ENCODE measurements at places on chromosomes 3 and 15. TPM values are rescaled to one million over a fixed set of nuclear protein-coding genes. Genes with fewer than 3 reads are reported as not detected.

- ATAC-seq, result peak; percentile 52
These were observed 2.8 kb upstream of the CCDC9B start for GRCh38 chr15:40343512-40343911.

DNA sequence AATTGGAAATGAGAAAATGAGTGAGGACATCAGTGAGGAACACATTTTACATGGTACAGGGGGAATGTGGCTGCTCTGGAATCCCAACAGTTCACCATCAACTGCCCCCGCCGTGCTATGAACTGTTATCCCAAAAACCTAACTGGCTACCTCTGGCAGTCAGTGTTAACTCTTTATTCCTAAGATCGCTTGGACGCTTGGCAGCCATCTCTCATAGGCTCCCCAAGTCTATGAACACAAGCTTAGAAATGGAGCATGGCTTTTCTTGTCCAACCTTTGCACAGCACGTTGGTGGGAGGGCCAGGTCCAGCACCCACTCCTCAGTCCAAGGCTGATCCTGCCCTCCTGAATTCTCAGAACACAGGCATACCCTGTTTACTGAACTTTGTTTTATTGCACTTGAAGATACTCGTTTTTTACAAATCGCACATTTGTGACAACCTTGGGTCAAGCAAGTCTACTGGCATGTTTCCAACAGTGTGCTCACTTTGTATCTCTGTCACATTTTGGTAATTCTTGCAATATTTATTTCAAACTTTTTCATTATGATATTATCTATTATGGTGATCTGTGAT, 53.6 kb downstream of the SENP2 start:
- no peak for ATAC-seq

Gene GHSR
- not detected for total RNA-seq

GRCh38 chr3:120601554-120601953, 5.4 kb downstream of the NDUFB4 start:
- ATAC-seq, result no peak

- ATAC-seq, result no peak
These were observed 38.0 kb downstream of the MEF2A start for GRCh38 chr15:99603828-99604227.

Gene GPX1
- 130 TPM for total RNA-seq

DNA sequence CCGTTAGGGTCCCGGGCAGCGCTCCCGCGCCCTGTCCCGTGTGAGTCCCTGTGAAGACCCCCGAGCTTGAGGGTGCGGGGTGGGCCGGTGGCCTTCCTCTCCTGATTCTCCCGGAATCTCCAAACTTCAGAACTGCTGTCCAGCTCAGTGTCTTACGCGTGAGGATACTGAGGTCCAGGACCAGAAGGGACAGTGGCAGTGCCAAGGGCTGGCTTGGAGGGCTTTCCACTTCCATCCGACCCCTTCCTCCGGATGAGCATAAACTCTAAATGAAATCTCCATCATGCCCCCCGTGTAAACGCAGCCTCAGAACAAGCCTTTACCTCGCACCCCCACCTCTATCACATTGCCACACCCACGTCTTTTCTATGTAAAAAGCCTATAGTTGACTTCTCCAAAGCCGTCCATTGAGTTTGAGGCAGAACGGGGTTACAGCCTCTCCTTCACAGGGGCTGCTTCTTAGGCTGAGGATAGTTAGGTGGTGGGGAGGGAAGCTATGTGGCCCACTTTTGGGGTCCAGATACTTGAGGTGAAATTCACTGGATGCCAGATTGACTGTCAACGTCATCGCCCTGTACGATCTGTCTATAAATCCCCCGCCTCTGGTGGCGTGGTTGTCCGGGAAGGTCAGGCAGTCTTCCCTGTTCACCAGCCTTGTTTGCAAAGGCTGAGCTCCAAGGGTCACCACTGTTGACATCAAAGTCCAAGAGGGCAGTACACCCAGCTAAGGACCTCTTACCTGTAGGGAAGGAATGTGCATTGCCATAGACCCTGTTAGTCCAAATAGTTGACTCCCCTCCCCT, 1.1 kb downstream of the EDEM1 start:
- ATAC-seq, result no peak

DNA sequence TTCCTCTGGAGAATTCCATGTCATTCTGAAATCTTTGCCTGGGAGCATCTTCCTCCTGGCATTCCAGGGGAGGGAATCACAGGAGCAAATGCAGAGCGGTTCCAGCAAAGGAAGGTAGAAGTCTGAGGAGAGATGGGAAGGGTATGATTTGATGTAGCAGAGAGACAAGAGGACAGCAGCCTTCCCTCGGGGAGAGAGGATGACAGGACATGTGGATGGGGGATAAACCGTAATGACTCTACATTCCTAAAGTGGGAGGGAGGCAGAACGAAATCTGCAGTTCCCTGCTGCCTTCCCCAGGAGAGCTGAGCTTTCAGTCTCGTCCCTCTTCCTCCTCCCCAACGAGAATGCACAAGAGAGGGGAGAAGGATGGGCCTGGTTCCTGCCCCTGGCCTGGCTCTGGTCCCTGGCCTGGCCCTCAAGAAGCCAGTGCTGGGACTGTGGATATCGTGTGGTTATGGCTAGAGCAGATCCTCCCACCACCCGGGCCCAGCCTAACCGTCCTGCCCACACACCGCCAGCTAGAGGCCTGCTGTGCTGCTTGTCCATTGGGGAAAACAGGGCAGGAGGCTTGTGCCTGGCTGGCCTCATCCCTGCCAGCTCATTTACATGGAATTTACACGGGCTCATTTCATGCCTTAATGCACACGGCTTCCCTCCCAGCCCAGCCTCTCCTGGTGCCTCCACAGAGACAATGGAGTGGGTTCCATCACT, 26.6 kb downstream of the SEMA7A start:
- ATAC-seq, result peak; percentile 98

Gene MESP2
- 0.18 TPM for total RNA-seq

DNA sequence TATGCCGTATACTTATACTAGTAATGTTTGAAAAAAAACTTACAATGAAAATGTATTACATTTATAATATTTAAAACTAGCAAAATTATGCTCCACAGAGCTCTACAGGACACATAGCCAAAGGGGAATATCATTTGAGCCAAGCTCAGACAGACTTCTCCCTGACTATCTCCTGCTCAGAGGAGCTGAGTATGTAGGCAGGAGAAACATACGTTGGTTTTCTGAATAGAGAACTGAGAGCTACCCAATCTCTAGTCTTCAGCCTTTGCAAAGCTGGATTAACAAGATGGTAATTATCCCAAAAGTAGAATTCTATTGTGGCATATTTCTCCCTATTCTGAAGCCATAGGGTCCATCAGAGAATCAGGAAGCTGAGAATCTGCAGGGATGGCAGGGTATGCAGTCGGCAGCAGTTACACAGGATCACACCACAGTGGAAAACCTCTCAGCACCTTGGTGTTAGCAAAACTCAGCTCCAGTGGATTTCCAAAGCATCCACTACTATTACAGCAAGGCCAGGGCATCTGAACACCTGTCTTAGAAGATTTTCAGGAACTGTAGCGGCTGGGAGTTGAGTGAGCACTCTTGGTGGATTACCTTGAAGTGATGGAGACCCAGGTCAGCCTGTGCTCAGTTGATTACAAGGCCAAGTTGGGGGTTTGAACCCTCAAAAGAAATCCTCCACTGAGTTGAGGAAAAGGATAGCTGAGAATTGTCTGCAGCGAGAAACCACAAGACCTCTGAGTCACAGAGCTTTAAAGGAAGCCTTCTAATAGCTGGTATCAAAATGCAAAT, 30.1 kb downstream of the GPR15 start:
- no peak for ATAC-seq

DNA sequence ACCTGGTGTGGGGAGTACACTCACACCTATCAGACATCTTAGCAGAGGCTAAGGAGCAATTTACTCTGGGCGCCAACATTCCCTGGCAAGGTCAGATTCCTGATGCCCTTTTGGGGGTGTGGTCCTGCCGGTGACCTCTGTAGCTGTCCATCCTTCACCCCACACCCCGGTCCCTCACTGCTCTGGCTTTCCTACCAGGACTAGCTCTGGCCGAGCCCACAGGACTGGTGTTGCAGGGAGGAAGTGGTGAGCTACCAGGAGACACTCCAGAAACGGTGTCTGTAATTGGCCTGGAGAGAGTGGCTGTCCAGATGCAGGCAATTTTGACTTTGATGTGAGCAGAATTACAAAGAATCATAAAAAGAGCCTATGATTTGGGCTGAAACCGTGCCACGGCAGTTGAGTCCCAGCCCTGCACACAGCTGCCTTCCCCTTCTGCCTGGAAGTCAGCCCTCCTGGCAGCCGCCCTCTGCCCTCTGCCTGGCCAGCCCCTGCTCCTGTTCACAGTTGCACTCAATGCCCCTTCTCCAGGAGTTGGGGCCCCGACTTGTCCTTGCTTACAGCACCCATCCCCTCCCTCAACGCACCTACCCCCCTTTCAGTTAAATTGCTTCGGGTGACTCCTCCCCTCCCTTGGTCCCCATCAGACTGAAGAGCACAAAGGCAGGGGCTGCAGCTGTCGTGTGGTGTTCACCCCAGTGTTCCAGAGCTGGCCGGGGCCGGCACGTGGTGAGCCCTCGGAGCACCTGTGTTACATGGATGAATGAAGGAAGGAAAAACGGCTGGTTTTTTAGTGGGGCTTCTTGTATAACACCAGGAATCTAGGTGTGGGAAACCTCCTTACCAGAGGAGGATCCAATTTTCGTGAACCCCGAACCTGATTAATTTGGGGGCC, 80.2 kb upstream of the TPM1 start:
- ATAC-seq, result no peak
